Mesothelial cell of epicardium (in vitro differentiated cells): ENCODE measurements at places on chromosomes 3 and 15.

DNA sequence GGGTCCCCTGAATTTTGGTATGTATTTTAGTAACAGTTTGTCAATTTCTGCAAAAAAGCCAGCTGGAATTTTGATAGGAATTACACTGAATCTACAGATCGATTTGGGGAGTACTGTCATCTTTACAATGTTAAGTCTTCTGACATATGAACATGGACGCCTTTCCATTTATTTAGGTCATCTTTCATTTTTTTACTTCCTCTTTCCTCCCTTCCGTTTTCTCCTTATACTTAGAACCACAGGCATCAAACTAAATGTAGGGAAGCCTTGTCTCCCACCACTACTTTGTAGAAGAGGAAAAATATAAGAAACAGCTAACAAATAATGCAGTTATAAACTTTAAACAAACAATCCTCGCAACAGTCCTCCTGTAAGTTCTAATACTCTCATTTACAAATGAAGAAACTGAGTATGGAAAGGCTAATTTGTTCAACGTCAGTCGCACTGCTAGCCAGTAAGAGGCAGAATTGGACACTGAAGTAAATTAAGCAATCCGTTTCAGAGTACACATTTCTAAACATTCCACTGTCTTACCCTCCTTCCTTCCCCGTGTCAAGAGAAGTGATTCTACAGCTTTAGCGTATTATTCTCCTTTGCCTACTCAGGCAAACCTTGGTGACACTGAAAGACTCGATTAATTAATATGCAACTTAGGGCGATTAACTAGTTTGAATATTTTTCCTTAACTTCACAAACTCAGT, 25.6 kb downstream of the RHOA start:
- DNase-seq: no peak

GRCh38 chr3:128091586-128091985, 32.0 kb downstream of the RUVBL1 start:
- no peak for DNase-seq

GRCh38 chr3:147393261-147393942, 12.9 kb downstream of the ZIC4 start:
- DNase-seq: no peak

DNA sequence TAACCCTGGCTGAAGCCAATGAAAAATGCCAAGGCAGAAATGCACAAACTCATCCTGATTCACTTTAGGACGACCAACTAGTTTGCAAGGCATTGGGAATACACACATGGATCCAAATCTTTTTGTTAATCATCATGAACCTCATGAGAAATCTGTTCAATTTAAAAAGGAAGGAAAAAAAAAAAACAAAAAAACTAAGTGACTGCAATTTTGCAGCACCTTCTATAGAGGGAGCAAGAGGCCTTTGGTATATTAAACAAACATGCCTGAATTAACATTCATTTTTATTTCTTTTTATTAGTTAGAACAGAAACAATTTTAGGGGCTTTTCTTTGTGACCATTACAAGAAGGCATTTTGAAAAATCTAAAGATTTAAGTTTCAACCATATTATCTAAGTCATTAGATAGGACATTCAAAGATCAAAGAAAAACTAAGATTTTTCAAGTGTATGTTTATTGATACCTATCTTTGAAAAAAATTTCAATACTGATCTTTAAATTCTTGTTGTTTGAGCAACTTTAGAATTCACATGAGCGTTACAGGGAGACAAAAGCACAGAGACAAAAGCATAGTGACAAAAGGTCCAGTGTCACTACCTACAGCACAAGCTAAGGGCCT, 182.4 kb downstream of the CBLB start:
- DNase-seq: no peak

DNA sequence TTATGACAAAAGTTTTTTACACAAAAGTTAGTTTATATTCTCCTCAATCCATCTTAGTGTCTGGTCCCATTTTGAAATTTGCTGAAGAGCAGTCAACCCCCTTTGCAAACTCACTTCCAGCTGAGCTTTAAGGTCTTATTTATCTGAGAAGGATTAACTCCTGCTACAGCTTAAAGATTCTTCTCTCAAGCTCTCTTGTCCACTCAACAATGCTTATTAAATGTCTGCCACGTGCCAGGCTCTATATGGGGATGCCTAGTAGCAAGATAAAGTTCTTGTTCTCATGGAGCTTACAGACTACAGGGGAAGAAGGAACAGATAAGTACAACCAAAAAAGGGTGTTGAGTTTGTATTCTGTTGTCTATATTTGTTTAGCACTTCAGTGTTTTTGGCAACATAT, 18.7 kb downstream of the TMPRSS7 start:
- DNase-seq: no peak

GRCh38 chr15:24865303-24865702, 89.5 kb upstream of the SNRPN start:
- no peak for DNase-seq

- DNase-seq: no peak
Measured at GRCh38 chr15:80475572-80475971, 71.4 kb downstream of the ARNT2 start.

GRCh38 chr15:78951841-78952238, 7.0 kb upstream of the CTSH start:
- no peak for DNase-seq

DNA sequence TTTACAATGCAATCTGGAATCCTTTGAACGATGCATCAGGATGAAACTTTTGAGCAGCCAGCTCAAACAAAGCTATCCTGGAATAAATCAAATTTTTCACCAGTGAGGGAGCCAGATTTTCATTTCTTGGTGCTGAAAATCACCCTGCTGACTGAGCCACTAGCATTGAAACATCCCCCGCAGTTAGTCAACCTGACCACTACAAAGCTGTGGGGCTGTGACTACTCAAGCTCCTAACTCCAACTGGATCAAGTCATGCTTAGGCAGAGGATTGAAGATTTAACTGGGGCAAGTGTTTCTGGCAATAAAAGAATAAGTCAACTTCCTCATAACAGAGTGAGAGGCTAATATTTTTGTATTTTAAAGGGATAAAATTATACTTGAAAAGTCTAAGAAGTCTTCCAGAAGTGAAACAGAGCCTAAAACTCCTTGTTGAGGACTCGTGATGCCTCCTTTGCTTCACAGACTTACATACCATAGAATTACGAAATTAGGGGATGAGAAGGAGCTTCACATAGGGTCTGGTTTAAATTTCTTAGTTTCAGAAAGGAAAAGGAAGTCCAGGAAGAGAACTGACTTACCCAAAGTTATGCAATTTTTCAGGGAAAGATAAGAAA, 177.8 kb downstream of the SERPINI1 start:
- DNase-seq: no peak

GRCh38 chr15:38705436-38706219, 141.0 kb upstream of the RASGRP1 start:
- no peak for DNase-seq

DNA sequence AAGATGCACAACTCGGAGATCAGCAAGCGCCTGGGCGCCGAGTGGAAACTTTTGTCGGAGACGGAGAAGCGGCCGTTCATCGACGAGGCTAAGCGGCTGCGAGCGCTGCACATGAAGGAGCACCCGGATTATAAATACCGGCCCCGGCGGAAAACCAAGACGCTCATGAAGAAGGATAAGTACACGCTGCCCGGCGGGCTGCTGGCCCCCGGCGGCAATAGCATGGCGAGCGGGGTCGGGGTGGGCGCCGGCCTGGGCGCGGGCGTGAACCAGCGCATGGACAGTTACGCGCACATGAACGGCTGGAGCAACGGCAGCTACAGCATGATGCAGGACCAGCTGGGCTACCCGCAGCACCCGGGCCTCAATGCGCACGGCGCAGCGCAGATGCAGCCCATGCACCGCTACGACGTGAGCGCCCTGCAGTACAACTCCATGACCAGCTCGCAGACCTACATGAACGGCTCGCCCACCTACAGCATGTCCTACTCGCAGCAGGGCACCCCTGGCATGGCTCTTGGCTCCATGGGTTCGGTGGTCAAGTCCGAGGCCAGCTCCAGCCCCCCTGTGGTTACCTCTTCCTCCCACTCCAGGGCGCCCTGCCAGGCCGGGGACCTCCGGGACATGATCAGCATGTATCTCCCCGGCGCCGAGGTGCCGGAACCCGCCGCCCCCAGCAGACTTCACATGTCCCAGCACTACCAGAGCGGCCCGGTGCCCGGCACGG, 991 bp downstream of the SOX2 start:
- DNase-seq: no peak

DNA sequence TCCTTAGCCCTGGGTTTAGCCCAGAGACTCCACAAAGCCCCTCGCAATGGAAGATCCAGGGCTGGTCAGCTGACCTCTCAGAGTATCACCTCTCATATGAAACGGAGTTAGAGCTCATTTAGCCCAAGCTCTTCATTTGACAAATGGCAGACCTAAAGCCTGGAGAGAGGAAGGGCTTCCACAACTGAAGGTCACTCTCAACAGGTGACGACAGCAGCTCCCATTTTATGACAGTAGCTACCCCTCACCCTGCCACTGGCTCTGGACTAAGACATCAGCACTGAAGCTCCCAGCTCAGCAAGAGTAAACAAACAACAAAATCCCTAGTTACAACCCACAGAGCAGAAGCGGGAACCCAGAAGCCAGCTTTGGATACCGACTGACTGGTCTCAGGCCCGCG, 33.7 kb downstream of the TLE3 start:
- DNase-seq: no peak

DNA sequence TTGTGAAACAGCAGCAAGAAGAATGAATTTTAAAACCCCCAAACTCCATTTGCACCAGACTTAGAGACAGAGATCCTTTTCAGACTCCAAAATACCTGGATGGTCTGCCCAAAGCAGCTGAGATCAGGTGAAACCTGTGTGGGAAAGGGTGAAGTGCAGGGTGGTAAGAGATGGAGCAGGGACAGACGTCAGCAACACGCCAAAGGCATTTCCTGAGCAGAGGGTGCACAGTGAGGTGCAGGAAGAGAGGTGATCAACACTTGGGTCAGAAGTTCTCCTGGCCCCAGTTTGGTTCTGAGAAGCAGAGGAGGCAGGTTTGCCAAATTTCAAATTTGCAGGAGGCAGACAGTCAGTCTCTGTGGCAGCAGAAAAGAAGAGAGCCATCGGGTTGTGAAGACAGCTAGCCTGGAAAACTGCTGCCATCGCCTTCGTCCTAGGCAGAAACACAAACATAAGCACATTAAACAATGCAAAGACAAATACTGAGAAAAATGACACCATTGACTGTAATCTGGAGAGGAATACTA, 9.8 kb downstream of the CCR4 start:
- no peak for DNase-seq

- DNase-seq: no peak
Measured at GRCh38 chr3:189985948-189986347, 134.7 kb downstream of the P3H2 start.

GRCh38 chr3:101762041-101762646, 16.9 kb upstream of the NXPE3 start:
- DNase-seq: no peak

- no peak for DNase-seq
Measured at GRCh38 chr3:197847866-197848401, 56.9 kb downstream of the LRCH3 start.

- no peak for DNase-seq
Measured at GRCh38 chr3:5840056-5840455, 652.5 kb downstream of the EDEM1 start.

DNA sequence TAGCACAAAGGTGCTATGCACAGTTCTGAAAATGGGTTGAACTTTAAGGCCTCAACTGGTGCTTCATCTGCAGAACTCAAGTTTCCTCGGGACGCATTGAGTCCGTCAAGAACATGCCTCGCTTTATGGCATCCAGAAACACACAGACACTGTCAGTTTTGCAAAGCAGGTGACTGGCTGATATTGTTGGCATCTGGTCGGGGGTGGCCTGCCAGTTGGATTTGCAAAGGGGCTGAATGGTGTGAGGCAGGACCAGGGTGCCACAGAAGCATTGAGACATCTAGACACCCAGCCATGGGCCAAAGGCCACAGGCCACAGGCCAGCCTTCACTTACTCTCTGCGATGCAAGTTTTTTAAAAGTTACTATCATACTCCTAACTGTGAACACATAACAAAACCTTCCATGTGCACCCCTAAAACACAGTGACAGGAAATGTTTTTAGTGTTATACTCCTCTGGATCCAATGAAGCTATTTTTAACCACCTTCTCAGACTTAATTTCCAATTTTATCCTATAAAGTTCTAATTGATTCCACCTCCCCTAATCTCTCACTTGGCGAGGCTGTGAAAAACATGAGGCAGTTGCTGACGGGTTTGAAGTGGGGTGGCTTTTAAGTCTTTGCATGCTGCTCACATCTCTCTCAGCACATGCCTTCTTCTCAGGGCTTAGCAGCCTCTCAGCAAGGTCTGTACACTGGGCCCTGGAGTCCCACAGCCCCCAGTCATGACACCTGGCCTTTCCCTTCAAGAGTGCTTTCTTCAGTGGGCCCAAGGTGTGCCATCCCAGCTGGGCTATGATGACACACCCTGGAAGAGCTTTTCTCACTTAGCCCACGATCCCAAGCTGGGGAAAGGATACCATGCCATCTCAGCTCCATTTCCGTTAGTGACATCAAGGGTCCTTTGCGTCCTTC, 38.5 kb upstream of the DUSP7 start:
- DNase-seq: no peak

- no peak for DNase-seq
Measured at GRCh38 chr3:136787349-136787748, 31.6 kb upstream of the SLC35G2 start.

- DNase-seq: no peak
Measured at GRCh38 chr15:80906159-80906766, 83.4 kb downstream of the MESD start.

DNA sequence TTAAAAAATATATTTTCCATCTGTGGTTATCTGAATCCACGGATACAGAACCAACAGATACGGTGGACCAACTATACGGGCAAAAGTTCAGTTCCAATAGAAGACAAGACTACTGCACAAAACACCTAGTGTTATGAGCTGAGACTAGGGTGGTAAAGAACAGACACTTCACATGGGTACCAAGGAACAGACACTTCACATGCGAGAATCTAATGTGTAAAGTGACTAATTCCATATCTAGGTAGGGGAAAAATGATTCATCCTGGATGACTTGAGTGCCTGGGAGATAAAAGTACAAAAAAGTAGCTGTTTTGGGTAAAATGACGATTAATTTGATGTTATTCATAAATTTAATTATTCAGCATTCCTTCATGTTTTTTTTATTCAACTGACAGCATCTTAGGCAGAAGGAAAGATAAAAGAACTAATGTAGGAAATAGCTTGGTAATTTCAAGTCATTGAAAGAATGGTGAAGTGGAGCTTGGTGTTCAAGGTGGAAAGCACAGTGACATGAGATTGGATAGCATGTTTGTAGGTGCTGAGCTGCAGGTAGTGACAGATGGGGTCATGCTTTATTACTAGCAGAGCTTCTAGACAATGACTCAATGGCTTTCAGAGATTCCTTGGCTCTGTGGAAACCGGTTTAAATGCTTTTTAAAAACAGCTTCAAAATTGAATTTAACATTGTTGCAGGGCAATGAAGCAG, 5.2 kb downstream of the CD200 start:
- no peak for DNase-seq

GRCh38 chr15:65373163-65373651, 4.6 kb downstream of the IGDCC3 start:
- no peak for DNase-seq

GRCh38 chr15:46710401-46710960, 1006.8 kb upstream of the SEMA6D start:
- no peak for DNase-seq

- DNase-seq: no peak
Measured at GRCh38 chr3:14218355-14218754, 39.7 kb downstream of the LSM3 start.

GRCh38 chr15:80949756-80950155, 39.9 kb downstream of the MESD start:
- DNase-seq: no peak
